Left forelimb (tissue), 1 donor: ENCODE measurements at places on chromosomes 3 and 15.

DNA sequence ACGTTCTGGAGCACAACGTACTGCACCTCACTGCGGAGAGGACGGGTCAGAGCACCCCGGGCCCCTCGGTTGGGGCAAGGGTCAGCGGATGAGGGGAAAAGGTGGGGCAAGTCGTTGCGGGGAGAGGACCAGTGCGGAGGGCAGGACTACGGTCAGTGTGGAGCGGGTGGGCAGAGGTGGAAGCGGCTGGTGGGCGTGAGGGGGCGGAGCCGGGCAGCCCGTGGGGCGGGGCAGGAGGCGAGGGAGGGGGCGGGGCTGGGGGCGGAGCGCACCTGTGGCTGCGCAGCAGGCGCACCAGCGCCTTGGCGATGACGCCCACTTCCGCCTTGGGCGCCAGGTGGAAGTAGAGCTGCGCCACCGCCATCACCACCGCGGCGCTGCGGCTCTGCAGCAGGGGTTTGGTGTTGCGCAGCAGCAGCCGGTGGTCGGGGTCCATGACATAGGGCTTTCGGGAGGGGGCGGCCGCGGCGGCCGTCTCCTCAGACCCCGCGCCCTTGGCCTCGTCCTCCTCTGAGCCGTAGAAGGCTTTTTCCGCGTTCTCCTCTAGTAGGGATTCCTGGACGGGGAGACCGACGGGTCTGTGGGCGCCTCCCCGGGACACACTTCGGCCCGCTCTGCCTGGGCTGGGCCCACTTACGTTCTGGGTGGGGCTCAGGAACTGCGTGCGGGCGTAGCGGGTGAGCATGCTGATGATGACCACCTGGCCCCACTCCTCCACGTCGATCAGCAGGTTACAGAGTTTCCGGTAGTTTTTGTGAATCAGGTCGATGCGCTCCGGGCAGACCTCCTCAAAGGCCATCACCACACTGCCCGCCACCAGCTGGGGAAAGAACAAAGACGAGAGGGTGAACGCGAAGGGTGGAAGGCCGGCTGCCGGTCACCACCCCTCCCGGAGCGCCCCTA, 29.2 kb downstream of the AP3B2 start:
- no peak for DNase-seq

GRCh38 chr15:85642693-85643066, 152.0 kb downstream of the KLHL25 start:
- peak; percentile 80 for DNase-seq

GRCh38 chr3:58560771-58561311, 16.4 kb downstream of the FAM107A start:
- DNase-seq, result peak; percentile 40

GRCh38 chr3:162022911-162023310, 526.3 kb downstream of the OTOL1 start:
- DNase-seq, result no peak

- DNase-seq, result no peak
These were observed 132.1 kb downstream of the LPP start for GRCh38 chr3:188286087-188286513.
